ENCODE measurements at places on chromosomes 16 and 17.

DNA sequence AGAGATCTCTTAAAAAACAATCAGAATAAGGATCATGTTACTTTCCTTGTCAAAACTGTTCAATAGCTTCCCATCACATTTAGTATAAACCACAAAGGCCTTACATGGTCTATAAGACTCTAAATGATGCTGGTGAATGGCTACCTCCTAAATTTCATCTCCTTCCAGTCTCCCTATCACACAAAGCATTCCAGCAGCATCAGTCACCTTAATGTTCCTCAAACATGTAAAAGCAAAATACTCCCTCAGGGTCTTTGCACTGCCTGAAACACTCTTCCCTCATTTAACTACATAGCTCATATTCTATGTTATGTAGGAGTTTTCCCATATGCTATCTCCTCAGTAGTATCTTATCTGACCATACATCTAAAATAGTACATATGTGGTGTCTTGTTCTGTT, 53.5 kb upstream of the INTS2 start:
- DNase-seq = no peak

- no peak for DNase-seq
Measured at GRCh38 chr17:45907750-45908395, 13.5 kb downstream of the MAPT start.

DNA sequence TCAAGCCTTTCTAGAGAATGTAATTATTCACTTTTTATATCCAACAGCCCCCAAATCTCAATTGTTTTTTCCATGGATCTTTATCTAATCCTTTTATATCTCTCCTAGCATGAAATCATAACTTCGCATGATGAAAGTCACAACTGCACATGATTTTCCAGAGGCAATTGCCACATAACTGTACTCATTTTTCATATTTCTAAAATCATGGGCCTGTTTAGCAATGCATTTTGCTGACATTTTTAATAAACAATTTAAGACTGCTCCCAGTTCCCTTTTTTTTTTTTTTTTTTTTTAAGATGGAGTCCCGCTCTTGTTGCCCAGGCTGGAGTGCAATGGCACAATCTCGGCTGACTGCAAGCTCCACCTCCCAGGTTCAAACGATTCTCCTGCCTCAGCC, 83.5 kb downstream of the VMP1 start:
- no peak for DNase-seq

- DNase-seq = no peak
Measured at GRCh38 chr16:1054660-1055556, 17.6 kb upstream of the SSTR5 start.

DNA sequence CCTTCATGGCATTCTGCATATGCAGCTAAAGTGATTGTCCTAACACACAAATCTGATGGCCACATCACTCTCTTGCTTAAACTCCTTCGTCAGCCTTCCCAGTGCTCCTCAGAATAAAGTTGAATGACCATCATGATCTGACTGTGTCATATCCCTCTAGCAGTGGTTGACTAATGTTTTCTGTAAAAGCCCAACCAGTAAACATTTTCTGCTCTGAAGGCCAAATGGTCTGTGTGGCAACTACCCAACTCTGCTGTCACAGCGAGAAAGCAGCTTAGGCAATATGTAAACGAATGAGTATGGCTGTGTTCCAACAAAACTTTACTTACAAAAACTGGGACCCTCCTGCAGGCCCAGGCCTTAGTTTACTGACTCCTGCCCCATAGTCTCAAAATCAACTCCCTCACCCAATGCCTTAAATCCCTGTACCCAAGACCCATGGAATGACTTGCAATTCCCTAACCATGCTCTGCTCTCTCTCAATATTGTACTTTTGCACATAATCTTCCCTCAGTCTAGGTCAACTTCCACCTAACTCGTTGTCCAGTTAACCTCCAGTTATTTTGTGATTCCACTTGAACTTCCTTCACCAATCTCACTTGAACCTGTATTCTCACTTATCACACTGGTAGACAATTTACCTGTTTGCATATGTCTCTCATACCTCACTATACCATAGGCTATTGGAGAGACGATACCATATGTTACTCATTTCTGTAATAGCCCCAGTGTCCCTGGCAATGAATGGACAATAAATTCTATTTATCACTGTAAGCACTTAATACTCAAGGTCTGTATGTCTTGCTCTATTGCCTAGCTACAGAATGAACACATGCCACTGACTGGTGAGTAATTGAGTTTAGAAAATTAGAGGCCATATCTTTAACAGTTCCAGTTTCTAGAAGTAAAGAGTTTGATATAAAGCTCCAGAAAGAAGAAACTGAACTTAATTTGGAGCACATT, 29.1 kb downstream of the TMEM100 start:
- DNase-seq = no peak

GRCh38 chr17:76243826-76244679, 3.8 kb upstream of the RNF157 start:
- DNase-seq = no peak

GRCh38 chr17:55672585-55673501, 49.8 kb downstream of the TMEM100 start:
- no peak for DNase-seq

DNA sequence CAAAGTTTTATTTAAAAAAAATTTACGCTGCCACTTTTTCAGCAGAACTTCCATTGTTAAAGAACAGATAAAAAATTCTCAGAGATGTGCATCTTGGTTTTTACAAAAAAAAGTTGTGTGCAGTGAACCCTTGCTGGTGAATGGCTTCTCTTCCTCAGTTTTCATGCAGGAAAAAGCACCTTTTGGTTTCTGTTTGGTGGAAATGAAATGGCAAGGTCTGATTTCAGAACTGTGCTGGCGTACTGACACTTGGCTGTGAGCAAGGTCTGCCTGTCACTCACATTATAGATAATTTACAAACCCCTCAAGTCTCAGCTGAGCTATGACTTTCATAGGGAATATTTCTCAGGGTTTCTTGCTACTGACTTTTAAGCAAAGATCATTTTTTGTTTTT, 5.7 kb upstream of the SALL1 start:
- no peak for DNase-seq

DNA sequence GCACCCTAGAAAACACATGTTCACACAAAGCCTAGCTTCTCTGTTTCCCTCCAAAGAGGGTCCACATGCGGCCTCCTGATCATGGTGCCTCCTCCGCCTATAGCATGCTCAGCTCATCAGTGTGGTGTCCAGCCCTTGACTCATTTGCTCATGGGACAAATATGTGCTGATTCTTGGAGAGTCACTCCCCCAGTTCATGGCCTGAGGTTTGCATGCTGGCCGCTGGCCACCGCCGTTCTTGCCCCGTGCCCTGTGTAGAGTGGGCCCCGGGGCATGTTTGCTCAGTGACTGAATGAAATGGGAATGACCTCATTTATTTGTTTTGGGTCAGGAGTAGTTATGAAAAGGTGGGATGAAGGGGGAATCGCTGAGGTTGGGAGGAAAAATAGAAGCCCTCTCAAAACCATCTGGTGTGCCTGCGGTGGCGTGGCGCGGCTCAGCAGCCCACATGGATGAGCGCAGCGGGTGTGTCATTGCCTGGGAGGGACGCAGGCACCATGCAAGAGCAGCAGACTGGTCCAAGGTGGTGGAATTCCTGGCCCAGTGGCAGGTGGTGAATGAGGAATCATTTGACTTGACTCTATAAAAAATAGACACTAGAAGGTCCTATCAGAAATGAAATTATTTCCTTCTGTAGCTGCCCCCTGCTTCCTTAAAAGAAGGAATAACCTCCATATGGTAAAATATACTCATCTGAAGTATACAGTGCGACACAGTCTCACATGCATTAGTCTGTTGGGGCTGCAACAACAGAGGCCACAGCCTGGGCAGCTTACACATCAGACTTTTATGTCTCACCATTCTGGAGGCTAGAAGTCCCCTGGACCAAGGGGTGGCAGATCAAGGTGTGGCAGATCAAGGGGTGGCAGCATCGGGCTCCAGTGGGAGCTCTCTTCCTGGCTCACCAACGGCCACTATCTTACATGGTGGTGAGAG, 31.7 kb downstream of the CRISPLD2 start:
- DNase-seq = no peak

- DNase-seq = no peak
Measured at GRCh38 chr16:65195998-65196397, 74.1 kb upstream of the CDH11 start.

DNA sequence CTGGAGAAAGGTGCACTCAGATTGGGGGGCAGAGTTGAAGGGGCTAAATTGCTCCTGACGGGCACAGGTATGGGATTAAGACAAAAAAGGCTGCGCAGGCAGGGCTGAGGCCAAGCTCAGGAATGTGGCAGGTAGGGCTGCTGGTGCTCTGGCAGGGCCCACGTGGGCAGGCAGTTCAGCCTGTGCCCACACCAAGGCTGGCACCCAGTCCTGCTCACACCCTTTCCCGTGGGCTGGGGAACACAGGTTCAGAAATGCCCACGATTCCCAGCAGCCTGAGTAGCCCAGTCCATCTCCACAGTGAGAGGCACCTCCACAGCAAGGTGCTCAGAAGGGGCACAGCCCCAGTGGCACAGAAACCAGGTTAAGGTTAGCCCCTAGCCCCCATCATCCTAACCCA, 4.4 kb downstream of the HDAC5 start:
- DNase-seq = no peak

GRCh38 chr17:33639103-33639880, 346.2 kb upstream of the ASIC2 start:
- no peak for DNase-seq

- DNase-seq = no peak
Measured at GRCh38 chr16:21650521-21650920, 1.9 kb downstream of the IGSF6 start.

- DNase-seq = no peak
Measured at GRCh38 chr17:4573669-4574068, 10.7 kb upstream of the SMTNL2 start.

DNA sequence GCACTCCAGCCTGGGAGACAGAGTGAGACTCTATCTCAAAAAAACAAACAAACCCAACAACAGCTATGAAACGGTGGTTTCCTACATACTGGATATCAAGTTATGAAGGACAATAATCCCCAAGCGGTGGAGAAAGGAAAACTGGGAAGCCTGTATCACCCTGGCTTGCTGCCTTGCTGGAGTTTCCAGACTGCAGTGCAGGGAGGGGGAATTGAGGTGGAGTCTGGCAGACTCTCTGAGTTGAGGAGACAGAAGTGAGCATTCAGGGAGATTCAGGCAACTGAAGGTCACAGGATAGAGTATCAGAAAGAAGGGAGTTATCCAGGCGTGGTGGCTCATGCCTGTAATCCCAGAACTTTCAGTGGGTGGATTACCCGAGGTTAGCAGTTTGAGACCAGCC, 11.9 kb downstream of the QRICH2 start:
- no peak for DNase-seq

GRCh38 chr17:78815696-78816095, 24.9 kb downstream of the USP36 start:
- DNase-seq = no peak

- DNase-seq = no peak
Measured at GRCh38 chr16:49472598-49472997, 99.0 kb downstream of the C16orf78 start.

- no peak for DNase-seq
Measured at GRCh38 chr16:79656553-79657115, 56.1 kb upstream of the MAF start.

DNA sequence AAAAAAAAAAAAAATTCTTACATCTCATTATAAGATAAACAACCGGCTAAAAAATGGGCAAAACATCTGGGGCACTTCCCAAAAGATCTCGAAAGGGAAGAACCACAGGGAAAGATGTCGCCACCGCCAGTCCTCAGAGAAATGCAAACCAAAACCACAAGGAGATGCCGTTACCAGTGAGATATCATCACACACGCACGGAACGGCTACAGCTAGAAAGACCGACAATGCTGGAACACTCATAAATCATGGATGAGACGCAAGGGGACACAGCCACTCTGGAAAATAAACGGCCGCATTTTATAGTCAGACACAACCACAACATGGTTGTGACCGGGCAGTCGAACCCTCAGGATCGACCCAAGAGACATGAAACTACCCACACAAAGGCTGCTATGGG, 24.5 kb downstream of the WDR45B start:
- DNase-seq = no peak

DNA sequence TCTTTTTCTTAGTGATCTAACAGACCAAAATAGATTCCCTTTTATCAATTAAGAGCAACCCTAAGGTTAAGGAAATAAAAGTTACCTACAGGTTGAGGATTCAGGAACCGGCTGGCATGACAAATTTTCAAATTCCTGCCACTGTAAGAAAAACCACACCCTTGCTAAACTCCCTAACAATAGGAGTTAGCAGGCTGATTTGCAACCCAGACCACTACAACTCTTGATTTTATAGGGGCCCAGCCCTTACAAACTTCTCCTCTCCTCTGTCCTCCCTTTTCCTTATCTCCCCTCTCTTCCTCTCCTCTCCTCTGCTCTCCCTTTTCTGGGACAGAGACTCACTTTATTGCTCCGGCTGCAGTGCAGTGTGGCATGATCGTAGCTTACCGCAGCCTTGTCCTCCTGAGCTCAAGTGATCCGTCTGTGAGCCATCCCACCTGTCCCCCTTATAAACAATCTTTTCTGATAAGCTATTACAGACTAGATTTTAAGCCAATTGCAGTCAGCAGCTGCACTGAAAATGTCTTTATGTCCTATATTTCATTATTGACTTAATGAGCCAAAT, 418.9 kb downstream of the CDH8 start:
- no peak for DNase-seq

DNA sequence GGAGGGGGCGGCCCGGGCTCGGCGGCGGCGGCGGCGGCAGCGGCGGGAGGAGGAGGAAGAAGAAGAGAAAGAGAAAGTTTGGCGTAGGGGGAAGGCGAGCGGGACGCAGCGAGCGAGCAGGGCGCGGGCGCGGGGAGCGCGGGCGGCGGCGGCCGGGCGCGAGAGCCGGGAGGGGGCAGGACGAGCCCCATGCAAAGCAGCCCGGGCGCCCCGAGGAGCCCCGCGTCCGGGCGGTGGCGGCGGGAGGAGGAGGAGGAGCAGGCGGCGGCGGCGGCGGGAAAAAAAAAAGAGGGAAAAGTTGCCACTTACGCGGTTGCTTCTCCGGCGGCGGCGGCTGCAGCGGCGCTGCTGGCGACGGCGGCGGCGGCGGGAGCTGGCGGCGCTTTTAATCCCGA, 10.3 kb upstream of the ZFHX3 start:
- DNase-seq = no peak

GRCh38 chr17:82571855-82572254, 52.3 kb downstream of the FOXK2 start:
- DNase-seq = no peak

DNA sequence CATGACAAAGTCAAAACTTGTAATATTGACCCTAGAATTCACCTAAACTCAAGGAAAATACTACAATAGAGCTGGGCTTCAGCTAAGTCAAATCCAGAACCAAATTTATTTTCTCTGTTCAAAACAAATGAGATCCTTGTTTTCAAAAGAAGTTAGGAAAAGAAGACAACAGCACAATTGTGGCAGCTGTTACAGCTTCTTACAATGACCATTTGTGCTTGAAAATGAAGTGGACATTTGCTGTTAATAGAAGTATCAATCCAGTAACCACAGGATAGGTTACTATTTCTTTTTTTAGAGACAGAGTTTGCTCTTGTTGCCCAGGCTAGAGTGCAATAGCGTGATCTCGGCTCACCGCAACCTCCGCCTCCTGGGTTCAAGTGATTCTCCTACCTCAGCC, 44.4 kb downstream of the APPBP2 start:
- DNase-seq = no peak

Measured in activated T-helper 1 cell treated with Interleukin-2 at 50 U/mL for 16 hours (primary cell).